ENCODE measurements at places on chromosomes 6 and 20.

DNA sequence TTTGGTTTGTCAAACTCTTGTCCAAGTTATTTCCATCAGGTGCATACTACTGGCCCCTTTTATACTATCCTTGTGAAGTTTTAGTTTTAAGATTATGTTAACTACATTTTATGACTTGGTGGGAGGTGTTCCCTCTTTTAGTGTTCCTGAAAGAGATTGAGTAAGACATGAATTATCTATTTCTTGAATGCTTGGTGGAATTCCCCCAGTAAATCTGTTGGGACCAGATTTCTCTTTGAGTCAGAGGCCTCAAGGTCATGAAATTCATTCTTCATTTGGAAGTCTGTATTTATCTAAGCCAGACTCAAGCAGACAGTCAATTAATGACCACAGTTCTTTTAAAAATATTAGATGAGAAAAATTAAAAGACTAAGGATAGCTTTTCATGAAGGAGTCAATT, 81.3 kb downstream of the MOXD1 start:
- no peak for DNase-seq

- DNase-seq: no peak
Observed at GRCh38 chr6:98566126-98566525, 268.2 kb upstream of the POU3F2 start.

- DNase-seq: no peak
Observed at GRCh38 chr20:46299078-46299477, 9.2 kb downstream of the CDH22 start.

DNA sequence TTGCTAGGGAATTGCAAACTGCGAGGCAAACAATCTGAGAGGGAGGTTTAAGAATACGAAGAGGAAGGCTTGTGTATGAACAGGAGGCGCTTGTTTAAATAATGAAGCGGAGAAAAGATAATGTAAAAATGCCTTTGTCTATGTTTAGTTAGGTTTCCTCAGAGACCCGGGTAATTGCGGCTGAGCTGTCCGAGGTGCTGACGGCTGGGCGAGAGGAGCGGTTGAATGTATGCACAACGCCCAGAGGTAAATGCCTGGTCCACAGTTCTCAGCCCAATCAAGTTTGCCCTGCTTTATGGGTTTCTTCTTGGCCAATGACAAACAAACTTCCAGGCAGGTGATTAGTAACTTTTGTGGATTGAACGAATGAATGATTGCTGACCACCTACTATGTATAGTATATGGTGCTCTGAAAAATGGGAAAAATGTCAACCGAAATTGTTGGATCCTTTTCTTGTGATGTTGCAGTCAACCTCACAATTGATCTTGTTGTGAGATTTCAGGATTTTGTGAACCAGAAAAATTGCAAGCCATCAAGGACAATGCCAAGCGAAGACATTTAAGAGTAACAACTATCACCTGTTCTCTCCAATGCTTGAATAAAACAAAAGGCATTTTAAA, 38.3 kb upstream of the SLC32A1 start:
- no peak for DNase-seq

DNA sequence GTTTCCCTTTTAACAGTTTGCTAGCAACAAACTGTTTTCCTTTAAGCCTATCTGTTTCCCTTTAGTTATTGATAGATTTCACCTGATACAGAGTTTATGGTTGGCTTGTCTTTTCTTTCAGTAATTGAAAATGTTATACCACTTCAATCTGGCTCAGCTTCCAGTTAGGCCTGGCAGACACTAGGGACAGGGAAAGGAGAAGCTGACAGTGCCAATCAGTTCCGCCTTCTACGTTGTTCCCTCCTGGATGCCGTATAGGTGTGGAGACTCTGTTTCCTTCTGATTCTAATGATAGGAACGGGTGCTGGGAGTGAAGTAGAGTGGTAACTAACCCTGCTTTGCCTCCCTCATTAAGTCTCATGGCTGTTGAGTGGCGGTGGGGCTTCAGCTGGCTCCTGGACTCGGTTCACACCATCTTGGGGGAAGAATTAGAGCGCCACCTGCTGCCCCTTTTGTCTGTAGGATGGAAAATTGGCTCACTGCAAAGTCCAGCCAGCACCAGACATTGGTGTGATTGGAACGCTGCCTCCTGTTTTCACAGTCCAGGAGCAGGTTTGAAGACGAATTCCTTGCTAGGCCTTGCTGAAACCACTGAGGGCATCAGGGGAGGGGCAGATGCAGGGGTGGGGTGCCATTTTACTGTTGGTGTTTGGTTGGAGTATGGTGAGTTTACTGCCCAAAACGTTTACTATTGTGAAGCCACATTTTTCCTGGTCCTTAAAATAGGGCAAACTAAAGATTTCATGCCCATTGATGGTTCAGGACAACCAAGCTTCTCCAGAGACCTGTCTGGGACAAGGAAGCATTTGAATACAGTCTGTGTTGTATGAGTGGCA, 1729.5 kb downstream of the GRIK2 start:
- DNase-seq: peak; percentile 73

- peak; percentile 83 for DNase-seq
Observed at GRCh38 chr6:25278914-25279747, at the start of gene CARMIL1. TSS of gene CARMIL1 (plus strand) at chr6:25279374. CDS start at chr6:25279796, 422 bp downstream.

DNA sequence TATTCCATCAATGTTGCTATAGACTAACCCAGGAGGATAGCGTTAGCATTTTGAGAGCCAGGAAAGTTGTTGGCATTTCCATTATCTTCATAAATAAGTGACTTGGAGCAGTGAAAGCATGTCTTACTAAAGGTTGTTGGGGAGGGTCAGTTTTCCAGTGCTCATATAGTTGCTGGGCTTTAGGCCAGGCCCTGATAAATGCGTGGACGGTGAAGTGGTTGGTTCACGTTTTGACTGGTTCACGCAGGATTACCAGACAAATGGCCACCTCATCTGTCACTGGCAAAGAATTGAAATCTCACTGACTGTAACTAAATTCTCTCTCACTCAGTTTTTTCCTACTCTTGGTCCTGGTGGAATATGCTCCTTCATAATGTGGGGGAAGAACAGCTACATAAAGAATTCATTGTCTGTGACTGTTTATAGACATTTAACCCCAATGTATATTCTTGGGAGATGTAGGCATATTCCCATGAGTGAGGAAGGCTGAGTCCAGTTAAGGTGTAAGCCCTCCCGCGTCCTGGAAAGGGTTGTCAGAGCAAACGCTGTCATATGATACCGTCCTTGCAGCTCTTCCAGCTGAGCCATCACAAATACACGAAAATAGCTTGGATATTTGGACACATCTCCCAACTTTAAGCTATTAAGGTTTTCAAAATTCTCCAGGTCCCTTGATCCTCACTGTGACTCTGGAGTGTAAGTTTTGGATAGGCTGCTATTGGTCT, 27.8 kb downstream of the LRRC1 start:
- no peak for DNase-seq

DNA sequence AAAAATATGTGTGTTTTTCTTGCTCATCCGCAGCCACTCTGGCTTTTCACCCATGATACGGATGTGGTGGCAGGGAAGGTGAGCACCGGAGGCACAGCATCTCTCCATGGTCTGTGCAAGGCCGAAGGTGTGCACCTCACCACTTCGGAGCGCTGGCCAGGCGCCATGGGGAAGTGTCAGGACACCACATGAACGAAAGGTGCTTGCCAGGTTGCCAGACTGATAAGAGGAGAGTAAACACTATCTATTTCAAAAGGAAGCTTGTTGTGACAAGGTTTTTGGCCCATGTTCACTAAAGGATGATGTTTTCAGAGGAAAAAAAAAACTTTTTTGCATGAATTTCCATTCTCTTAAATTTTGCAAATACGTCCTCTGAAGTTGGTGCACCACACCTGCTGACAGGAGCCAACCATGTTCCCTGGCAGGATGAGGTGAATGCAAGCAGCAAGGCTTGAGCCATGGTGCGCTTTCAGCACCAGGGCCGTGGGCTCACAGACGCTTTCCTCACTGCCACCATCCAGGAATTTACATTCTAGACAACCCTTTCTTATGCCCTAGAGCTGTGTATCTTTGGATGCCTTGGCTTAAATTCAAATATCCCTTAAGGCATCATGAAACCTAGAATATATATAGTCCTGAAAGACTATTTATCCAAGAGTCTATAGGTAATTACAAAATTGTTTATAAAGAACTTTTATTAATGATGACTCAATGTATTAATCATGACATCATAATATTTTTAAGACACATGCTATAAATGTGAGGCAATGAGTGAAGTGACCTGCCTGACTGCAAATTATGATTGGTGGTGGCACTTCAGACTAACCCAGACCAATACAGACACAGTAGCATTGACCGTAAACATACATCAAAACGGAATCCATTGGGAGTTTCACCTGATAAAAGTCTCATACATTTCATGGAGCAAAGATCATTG, 234.5 kb downstream of the TFAP2A start:
- no peak for DNase-seq

DNA sequence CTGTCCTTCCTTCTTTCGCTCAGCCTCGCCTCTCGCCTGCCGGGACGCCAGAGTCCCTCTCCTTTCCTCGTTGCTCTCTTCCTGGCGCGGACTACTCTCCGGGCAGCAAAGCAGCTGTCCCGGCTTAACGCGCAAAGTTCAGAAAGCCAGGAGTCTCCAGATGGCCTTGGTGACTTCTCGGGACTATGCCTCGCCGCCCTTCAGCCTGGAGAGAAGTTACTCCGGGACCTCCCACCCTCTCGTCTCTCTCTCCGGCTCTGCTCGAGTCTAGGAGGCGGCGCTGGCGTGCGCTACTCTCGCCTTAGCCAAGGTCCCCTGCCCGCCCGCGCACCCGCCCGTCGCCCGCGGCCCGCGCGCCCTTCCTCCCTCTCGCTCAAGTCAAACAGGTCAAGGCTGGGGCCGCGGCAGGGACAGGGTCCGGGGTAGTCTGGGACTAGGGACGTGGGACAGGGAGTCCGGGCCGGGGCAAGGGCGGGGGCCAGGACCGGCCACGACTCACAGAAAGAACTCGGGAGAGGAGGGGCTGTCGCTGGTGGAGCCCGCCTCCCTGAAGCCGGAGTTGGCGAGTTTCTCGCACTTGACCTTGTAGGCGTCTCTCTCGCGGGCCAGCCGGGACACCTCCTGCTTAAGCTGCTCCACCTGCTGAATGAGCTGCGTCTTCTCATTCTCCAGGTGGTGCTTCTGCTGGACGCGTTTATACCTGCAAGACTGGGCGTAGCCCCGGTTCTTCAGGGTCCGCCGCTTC, 1.5 kb downstream of the MAFB start:
- DNase-seq: peak; percentile 4

DNA sequence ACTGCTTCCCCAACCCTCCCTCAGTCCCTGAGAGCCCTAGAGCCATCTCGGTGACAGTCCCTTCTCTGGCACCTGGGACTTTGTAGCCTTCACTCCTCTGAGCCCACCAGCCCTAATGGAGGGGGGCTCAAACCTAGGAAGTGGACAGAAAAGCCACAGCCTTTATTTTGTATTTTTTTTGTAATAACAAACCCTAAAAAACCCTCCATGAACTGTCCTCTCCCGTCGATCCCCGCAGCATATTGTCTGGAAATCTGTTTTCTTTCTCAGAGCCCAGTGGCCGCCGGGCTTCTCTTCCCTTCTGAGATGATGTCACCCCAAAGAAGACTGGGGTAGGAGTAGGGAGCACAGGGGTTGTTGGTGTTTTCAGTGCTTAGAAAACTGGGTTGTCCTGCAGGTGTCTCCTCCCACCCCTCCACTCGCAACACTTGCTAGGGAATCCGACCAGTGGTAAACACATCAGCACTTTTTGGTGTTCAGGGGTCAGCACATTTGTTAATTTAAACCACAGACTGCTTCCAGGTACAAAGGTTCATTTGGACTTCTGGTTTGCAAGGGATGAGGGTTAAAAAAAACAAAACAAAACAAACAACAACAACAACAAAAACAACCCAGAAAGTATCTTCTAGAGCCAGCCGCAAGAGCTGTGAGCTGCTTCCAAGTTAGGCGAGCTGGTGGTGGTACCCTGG, 9.9 kb downstream of the PAX1 start:
- no peak for DNase-seq

DNA sequence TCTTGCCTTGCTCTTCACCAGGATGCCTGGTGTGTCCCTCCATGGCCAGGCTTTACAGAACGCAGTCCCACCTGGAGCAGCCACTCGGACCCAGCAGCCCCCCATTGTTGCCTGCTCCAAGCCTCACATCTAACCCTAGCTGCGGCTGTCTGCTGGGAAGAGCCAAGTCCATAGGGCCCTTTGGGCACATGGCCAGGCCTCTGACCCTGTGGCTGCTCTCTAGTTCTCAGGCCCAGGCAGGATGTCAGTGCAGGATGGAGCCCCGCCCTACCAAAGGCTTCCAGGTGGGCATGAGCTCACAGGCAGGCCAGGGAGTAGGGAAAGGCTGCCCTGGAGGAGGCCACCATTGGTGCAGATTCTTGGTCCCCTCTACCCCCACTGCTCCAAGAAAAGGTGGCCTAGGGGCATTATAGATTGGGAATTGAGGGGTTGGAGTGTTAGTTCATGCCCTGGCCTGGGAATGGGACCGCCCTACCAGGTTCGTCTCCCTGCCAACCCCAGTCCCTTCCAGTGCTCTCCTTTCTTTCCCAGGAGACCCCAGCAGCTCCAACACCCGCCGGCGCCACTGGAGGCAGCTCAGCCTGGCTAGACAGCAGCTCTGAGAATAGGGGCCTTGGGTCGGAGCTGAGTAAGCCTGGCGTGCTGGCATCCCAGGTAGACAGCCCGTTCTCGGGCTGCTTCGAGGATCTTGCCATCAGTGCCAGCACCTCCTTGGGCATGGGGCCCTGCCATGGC, 18.7 kb downstream of the MAVS start:
- no peak for DNase-seq

GRCh38 chr20:44849703-44850102, 35.8 kb upstream of the YWHAB start:
- DNase-seq: no peak

DNA sequence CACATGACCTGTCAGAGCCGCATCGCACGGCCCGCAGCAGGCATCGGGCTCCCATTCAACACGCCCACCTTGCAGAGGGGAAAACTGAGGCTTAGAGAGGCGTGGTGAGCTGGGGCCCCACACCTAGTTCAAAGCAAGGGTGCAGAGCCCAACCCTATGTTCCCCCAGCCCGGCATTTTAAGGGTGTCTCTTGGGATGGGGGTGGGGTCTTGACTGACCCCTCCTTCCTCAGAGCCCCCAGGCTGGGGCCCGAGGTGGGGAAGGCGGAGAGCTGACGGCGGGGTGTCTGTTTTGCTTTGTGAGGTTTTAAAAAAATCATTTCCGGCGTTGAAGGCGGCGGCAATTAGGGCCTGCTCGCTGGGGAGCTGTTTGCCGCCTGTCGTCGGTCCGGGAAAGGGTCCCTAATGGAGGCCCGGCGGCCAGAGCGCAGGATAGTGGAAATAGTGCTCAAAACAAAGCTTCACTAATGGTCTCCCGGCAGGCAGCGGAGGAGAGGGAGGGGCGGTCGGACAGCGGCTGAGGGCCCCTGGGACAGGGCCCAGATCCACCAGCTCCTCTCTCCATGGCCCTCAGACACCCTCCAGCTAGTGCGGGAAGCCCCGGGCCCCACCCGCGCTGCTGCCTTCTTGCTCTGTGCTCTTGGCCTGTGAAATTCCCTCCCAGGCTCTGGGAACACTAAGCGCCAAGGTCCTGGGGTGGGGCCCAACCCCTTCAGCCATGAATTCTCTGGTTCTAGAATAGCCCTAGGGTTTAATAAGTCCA, 11.9 kb downstream of the VSTM2L start:
- DNase-seq: peak; percentile 57
